ENCODE measurements at places on chromosomes 13 and 19.

DNA sequence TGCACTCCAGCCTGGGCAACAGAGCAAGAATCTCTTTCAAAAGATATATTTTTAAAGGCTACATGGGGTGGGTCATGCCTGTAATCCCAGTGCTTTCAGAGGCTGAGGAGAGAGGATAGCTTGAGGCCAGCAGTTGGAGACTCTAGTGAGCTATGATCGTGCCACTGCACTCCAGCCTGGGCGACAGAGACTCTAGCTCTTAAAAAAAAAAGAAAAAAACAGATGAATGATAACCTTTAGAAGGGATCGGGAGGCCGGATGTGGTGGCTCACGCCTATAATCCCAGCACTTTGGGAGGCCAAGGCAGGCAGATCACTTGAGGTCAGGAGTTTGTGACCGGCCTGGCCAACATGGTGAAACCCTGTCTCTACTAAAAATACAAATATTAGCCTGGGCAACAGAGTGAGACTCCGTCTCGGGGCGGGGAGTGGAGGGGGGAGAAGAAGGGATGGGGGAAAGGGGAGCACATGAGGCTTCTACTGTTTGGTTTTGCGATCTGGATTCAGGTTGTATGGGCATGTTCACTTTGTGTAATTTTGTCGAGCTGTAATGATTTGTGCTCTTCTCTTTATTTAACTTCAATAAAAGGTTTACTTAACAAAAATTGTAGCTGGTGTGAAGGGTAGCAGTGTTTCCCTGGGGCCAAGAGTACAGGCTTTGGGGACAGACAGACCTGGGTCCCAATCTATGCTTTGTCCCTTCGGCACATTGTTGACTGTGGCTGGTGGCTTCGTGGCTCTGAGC is 1.1 kb upstream of the PSMC4 start:
- DNase-seq, result no peak

DNA sequence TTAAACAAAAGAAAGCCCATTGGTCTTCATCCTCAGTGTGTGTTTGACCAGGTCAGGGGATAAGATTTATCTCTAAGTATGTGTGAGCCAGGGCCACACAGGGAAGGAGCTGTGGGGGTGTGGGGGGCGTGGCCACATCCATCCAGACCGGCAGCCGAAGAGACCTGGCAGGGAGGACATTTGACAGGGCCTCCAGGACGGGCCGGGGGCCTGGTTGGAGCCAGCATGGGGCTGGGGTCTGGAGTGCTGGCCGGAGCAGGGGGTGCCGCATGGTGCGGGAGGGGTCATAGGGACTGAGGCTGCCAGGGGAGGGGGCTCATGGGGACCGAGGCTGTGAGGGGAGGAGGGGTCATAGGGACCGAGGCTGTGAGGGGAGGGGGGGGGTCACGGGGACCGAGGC is 20.4 kb upstream of the GNA15 start:
- DNase-seq, result no peak

- DNase-seq, result peak; percentile 67
These were observed 51.0 kb downstream of the DIAPH3 start for GRCh38 chr13:60112771-60113170.

- DNase-seq, result no peak
These were observed 24.6 kb downstream of the CYP4F22 start for GRCh38 chr19:15532779-15533521.

- no peak for DNase-seq
These were observed 57.5 kb upstream of the KCTD4 start for GRCh38 chr13:45258334-45258675.

- DNase-seq, result no peak
These were observed 816.6 kb downstream of the UQCRFS1 start for GRCh38 chr19:28396287-28396831.

GRCh38 chr13:56706485-56706884 is 434.2 kb upstream of the PRR20A start:
- DNase-seq, result no peak

DNA sequence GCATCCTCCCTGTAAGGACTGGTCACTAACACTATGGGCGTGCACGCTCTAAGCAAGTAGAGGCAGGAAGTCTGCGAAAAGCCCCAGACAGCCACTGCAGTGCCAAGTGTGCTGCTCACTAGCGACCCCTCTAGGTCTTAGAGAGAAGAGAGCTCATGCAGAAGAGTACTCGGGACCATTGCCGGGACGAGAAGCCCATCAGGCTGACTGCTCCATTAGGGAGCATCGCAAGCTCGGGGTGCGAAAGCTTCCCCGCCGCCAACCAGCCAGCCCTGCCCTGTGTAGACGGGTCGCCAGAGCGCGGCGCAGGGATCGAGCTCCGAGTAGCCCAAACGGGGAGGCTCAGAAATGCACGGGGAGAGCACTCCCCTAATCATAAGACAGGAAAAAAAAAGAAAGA is 16.6 kb downstream of the POU4F1 start:
- no peak for DNase-seq

DNA sequence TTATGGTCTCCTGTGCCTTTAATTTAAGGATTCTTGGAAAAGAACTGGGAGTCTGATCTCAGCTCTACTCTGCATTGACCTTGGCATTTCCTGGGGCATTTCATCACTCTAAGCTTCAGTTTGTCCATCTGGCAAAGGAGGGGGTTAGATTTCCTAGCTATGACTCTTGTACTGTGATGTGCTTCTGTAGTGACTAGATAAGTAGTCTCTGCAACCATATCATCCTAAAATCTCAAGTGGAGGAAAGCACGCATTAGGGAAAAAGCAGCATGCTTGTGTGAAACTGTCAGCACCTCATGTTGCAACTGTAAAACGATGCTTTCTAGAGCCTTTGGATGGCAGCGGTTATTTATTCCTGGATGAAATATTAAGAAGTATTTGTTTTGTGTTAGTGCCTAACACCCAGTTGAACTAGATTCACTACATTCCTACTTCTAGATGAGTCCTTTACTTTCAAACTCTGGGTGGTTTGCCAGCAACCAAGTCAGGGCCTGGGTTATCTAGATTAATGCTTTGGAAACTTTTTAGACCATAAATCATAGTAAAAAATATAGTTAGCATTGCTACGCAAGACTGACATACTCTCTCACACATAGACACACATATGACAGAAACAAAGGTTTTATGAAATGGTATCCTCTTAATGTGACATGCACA is 6.8 kb downstream of the WDFY2 start:
- peak; percentile 92 for DNase-seq

GRCh38 chr13:60453490-60453889 is 56.5 kb downstream of the TDRD3 start:
- DNase-seq, result peak; percentile 13

GRCh38 chr19:5665781-5666513 is 14.4 kb downstream of the MICOS13 start:
- peak; percentile 78 for DNase-seq

DNA sequence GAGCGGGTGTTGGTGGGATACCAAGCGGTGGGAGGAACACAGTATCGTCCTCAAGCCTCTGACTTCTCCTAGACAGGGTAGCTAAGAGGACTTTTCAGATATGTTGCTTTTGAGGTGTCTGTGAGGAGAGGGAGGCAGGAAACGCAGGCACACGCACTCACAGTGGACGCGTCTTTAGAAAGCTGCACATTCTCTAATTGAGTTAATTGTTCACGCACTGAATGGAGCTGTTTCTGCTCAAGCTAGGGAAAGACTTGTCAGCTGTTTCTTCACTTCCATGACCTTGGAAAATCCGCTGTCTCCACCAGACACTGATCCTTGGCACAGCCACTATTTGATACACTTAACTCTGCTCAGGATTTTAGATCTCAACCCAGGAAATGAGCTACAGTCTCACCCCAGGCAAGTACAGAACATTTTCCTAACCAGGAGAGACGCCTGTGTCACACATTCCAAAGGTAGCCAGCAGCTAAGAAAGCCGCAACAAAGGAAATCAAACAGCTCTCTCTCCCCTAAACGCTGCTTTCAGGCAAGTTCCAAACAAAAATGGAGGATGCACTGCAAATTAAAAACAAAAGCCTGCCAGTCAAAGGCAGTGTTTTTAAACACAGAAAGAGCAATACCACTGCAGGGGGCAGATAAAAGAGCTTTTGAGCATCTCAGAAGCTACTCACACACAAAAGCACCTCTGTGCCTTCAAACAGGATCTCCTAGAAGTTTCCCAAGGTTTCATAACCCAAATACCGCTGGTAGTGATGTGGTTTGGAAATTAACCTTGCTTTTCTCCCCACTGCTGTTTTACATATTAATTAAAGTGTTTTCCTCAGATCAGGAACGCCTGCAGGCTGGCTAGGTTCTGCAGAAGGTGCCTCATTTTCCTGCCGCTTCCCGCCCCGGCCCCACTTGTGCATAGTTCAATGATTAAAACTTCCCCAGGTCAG is 57.3 kb downstream of the IRS2 start:
- DNase-seq, result peak; percentile 25

GRCh38 chr13:77510156-77510555 is 25.4 kb upstream of the SCEL start:
- no peak for DNase-seq

GRCh38 chr13:62625214-62625881 is 1209.7 kb upstream of the PCDH20 start:
- no peak for DNase-seq

DNA sequence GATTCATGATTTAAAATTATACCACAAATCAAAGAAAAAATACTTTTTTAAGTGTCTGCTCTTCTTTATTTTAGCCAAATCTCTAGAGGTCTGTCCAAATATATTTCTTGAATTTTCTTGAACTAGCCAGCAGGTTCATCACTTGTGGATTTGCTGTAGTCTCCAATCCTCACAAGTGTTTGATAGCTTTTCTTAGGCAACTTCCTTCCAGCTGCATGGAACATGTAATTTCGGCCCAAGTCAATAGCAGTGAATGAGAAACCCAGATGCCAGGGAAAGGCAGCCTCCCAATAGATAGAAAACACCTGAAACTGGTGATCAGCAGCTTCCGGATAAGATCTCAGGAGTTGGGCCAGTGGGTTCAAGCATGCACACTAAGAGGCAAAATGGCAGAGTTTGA is 15.6 kb upstream of the RNASEH2B start:
- no peak for DNase-seq

- DNase-seq, result peak; percentile 24
These were observed 237.0 kb downstream of the LACC1 start for GRCh38 chr13:44116562-44117332.

GRCh38 chr13:103203735-103204330 is 137.6 kb upstream of the SLC10A2 start:
- DNase-seq, result no peak

- no peak for DNase-seq
These were observed 262.2 kb downstream of the KLF5 start for GRCh38 chr13:73321043-73321442.

DNA sequence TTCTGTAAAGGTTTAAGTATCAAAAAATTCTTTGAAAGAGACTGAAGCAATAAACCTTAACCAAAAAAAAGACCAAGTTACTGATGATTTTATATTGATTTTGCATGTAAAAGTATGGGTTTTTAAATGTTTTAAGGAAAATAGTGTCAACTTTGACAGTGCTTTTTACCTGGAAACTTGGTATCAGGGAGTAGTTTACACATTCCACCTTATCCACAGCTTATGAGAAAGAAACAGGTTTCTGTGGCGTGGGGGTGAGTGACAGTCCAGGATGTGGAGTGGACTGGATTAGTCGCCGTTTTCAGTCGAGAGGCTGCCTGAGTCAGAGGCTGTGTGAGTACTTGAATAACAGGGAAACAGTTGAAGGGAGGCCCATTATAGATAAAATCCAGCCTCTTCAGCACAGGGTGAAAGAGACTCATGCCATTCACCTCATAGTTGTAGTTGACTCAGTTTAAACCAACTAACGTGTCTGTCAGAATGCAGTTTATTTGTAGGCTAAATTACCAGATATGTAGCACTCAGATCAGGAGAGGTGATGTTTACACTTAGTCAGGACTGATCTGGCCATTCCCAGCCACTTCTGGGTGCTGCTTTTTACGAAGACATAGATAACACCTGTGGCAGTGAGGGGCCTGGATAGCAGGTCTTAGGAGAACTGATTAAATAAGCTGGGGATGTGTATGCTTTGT is 595 bp upstream of the GPR183 start:
- peak; percentile 91 for DNase-seq

GRCh38 chr19:29293292-29293691 is 80.3 kb upstream of the UQCRFS1 start:
- DNase-seq, result no peak

GRCh38 chr13:95896301-95896700 is 156.9 kb downstream of the UGGT2 start:
- peak; percentile 44 for DNase-seq

GRCh38 chr13:48653472-48653939 is at the start of gene CYSLTR2:
Gene CYSLTR2 (plus strand): TSS chr13:48653929. CDS start chr13:48706818, 52,889 bp downstream.
- DNase-seq, result peak; percentile 35

- DNase-seq, result peak; percentile 50
These were observed 420.3 kb upstream of the PCDH9 start for GRCh38 chr13:67650471-67650870.

DNA sequence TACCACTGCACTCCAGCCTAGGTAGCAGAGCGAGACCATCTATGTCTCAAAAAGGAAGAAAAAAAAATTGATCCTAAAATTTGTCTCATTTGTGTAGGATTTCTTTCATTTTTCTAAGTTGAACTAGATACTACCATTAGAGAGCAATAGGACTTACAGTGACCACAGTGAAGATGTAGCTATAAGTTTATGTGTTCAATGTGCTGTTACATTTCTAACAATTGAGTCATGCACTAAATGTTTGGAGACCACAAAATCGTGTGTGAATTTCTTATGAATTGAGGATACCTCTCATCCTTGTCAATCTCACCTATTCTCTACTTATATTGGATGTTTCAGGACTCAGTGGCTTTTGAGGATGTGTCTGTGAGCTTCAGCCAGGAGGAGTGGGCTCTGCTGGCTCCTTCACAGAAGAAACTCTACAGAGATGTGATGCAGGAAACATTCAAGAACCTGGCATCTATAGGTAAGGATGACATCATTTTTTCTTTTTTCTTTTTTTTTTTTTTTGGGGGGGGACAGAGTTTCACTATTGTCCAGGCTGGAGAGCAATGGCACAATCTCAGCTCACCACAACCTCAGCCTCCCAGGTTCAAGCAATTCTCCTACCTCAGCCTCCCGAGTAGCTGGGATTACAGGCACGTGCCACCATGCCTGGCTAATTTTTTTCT is 12.8 kb downstream of the ZNF791 start:
- peak; percentile 53 for DNase-seq

DNA sequence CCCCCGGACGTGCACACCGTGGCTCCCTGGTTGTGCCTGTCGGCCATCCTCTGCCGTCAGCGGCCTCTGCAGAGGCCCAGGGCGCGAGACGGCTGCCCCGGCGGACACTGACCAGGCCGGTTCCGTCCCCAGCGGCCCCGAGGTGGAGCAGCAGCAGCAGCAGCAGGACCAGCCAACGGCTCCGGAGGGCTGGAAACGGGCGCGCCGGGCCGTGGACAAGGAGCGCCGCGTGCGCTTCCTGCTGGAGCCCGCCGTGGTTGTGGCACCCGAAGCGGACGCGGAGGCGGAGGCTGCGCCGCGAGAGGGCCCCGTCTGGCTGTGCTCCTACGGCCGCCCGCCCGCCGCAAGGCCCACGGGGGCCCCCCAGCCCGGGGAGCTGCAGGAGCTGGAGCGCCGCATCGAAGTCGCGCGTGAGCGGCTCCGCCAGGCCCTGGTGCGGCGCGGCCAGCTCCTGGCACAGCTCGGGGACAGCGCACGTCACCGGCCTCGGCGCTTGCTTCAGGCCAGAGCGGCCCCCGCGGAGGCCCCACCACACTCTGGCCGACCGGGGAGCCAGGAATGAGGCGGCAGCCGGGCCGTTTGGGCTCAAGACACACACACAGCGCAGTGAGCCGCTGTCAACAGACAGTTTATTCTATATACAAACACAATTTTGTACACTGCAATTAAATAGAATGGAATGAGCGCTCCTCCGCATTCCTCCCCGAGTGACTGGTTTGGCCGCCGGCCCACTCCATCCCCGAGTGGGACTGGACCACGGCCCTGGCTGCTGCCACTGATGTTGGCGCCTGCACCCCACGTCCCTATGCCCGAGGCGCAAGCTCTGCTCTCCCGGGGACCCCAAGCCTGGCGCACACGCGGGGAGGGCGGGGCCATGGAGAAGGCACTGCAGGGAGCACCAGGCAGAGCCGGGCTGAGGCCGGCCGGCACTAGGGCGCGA is 9.1 kb downstream of the GRIN3B start:
- no peak for DNase-seq

All from ELR (cell line).